CD4-positive, alpha-beta T cell (primary cell): ENCODE measurements at places on chromosomes 11 and 22.

GRCh38 chr11:94560834-94561233, 6.3 kb upstream of the PIWIL4 start:
- no peak overlapping the region for H3K4me3 ChIP-seq
- DNase-seq: no peak
- no peaks in the 10 kb centered on the region for H3K36me3 ChIP-seq
- no peak overlapping the region for H3K27ac ChIP-seq
- H3K4me1 ChIP-seq: no peaks in the 10 kb centered on the region

GRCh38 chr11:61910187-61911127, 6.9 kb downstream of the RAB3IL1 start:
- H3K36me3 ChIP-seq: no peaks in the 10 kb centered on the region
- H3K4me3 ChIP-seq: no peak overlapping the region
- no peaks in the 10 kb centered on the region for H3K4me1 ChIP-seq
- no peak for DNase-seq

GRCh38 chr11:31237819-31238760, 131.4 kb downstream of the DCDC1 start:
- no peaks in the 10 kb centered on the region for H3K36me3 ChIP-seq
- H3K4me3 ChIP-seq: no peak overlapping the region
- H3K27ac ChIP-seq: no peak overlapping the region
- H3K4me1 ChIP-seq: no peaks in the 10 kb centered on the region
- DNase-seq: no peak

- H3K4me3 ChIP-seq: no peak overlapping the region
- H3K27ac ChIP-seq: no peak overlapping the region
- no peaks in the 10 kb centered on the region for H3K27me3 ChIP-seq
- H3K4me1 ChIP-seq: no peaks in the 10 kb centered on the region
Measured at GRCh38 chr11:74866557-74866956, 82.3 kb downstream of the XRRA1 start.

DNA sequence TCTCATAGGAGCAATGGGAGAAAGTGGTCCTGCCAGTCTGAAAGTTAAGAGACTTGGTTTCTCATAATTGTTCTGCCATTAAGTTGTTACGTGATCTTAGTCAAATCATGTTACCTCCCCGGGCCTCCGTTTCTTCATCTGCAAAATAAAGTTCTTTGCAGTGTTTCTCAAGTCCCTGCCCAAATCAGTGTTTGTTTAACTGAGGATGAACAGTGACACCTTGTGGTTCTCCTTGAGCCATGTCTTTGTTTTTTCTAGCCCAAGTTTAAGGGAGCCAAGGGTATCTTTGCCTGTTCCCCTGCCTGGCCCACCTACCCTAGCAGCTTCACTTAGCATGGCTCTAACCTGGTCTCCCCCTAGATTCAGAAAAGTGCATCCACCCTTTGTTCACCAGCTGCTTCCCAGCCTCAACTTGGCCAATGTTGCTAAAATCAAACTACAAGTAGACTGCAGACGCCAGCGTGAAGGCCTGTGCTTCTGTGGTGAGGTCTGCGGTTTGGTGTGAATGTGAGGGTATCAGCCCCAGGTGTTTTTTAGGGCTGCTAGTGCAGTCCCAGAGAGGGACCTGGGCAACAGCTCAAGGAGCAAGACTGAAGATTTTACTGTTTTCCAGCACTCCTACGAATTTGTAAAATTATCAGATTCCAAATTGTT, 35.5 kb downstream of the FZD4 start:
- no peaks in the 10 kb centered on the region for H3K27me3 ChIP-seq
- no peaks in the 10 kb centered on the region for H3K36me3 ChIP-seq
- H3K27ac ChIP-seq: no peak overlapping the region
- DNase-seq: no peak

GRCh38 chr22:23803001-23803819, 16.4 kb downstream of the SMARCB1 start:
- H3K36me3 ChIP-seq: peaks cover 68% of the 10 kb centered on the region
- DNase-seq: no peak
- H3K27me3 ChIP-seq: no peaks in the 10 kb centered on the region
